OCI-LY7 (cell line): ENCODE measurements at places on chromosomes 1 and 21.

DNA sequence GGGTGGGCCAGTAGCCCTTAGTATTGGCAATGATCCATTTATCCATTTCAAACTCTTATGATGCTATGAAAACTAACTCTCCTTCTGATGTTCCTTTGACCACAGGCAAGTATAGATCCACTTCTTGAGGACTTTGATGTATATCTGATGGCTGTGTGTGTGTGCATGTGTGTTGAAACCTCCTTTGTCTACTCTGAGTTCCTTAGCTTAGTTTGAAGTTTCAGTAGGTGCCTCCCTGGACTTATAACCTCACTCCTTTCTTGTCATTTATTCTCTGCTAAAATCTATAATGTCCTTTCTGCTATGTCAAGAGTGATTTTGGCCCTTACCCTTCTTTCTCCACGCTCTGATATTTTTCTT lies 409.3 kb downstream of the PRDM2 start:
- no peak for DNase-seq

- DNase-seq = no peak
Observed at GRCh38 chr1:36408479-36408878, 10.8 kb upstream of the LSM10 start.

- DNase-seq = no peak
Observed at GRCh38 chr1:245575710-245576109, 420.9 kb downstream of the KIF26B start.

DNA sequence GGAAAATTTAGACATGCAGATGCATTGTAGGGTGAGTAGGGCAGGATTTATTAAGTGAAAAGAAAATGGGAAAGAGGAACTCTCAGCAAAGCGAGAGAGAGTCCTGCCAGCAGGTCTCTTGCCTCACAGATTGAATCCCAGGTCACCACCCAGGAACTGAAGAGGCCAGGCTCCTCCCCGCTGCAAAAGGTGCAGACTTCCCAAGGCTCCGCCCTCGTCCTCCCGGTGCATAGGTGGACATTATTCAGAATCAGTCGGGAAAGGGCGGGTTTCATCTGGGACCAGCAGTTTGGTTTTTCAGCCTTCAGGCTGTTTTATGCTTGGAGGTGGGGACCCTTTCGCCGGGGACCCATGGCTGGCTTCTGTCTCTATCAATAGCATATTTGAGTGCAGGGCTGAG lies 41.6 kb upstream of the APP start:
- no peak for DNase-seq

- DNase-seq = no peak
Observed at GRCh38 chr1:31434979-31435378, 22.0 kb downstream of the SERINC2 start.

GRCh38 chr21:44074315-44074958 lies 32.8 kb upstream of the PWP2 start:
- no peak for DNase-seq

DNA sequence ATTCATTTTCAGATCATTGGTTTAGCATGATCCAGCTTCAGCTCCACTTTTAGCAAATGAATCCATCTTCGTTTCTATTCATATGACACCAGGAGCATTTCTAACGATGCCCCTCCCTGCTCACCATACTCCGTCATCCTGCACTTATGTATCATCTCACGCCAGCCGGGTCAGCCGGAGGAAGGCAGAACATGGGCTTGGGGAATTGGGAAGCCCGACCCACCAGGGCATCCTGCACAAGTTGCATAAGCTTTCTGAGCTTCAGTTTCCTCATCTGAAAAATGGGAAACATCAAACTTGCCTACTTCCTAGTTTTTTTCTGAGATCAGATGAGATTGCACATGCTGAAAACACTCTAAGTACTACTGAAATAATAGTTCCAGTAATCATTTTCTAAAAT lies 194.7 kb downstream of the AK5 start:
- no peak for DNase-seq

DNA sequence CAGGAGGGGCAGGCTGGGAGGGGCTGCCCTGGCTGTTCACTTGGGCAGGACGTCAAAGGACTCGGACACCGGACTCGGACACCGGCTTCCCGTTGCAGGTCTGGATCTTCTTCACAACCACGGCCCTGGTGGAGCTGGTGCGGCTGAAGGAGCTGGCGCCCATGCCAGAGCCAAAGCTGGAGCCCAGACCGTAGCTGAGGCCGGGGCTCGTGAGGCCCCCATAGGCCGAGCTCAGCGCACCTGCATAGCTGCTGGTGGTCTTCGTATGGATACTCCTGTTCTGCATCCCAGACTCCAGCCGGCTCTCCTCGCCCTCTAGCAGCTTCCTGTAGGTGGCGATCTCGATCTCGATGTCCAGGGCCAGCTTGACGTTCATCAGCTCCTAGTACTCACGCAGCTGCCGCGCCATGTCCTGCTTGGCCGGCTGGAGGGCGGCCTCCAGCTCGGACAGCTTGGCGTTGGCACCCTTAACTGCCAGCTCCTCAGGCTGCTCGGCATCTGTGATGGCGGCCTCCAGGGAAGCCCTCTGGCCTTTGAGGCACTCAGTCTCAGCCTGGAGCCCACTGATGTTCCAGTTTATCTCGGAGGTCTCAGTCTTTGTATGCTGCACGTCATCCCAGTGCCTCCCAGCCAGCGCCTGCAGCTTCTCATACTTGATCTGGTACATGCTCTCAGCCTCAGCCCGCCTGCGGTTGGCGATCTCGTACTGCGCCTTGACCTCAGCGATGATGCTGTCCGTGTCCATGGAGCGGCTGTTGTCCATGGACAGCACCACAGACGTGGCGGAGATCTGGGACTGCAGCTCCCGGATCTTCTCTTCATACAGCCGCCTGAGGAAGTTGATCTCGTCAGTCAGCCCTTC lies 15.1 kb upstream of the KLF17 start:
- DNase-seq = no peak

GRCh38 chr1:206709772-206710459 lies 25.2 kb downstream of the MAPKAPK2 start:
- DNase-seq = no peak

DNA sequence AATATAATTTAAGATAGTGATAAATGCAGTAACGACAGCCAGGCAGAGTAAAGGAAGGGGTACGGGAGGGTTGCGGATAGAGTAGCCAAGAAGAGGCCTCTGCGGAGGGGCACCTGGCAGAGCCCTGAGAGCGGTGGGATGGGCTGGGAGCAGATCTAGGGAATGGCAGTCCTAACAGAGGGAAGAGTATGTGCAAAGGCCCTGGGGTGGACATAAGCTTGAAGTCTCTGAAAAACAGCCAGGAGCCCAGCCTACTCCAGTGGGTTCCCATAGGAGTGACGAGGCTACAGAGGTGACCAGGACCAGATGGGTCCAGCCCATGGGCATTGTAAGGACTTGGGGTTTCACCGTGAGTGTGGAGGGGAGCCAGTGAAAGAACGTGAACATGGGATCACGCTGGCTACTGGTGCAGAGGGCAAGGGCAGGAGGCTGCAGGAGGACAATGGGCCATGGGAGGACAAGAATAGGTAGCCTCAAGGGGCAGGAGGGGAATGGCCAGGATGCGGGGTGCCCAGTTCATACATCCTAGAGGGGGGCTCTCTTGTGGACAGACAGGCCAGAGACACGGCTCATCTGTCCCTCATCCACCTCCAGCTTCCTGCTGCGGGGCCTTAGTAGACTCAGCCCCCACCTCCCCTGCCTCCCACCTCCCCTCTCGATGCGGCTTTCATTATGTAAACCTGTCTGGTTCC lies 185.7 kb upstream of the VAMP3 start:
- no peak for DNase-seq

DNA sequence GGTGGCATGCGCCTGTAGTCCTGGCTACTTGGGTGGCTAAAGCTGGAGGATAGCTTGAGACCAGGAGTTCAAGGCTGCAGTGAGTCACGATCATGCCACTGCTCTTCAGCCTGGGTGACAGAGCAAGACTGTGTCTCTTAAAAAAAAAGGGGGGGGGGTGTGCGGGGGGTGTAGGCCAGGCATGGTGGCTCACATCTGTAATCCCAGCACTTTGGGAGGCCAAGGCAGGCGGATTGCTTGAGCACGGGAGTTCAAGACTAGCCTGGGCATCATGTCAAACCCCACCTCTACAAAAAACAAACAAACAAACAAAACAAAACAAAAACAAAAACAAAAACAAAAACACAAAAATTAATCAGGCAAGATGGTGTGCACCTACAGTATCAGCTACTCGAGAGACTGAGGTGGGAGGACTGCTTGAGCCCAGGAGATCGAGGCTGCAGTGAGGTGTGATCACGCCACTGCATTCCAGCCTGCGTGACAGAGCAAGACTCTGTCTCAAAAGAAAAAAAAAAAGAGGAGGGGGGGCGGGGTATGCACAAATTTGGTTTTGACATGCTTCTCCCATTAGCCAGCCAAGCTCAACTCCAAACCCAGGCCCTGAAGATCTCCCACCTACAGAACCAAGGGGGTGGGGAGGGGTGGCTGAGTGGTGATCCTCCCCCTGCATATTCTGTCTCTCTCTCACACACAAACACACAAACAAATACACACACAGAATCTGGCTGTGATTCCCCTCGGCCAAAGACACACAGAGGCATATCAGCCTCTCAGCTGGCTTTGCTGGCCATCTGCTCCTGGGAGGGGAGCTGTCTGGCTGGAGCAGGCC lies 3.1 kb downstream of the PTAFR start:
- peak; percentile 36 for DNase-seq

- no peak for DNase-seq
Observed at GRCh38 chr1:216587715-216588114, 135.5 kb downstream of the ESRRG start.

DNA sequence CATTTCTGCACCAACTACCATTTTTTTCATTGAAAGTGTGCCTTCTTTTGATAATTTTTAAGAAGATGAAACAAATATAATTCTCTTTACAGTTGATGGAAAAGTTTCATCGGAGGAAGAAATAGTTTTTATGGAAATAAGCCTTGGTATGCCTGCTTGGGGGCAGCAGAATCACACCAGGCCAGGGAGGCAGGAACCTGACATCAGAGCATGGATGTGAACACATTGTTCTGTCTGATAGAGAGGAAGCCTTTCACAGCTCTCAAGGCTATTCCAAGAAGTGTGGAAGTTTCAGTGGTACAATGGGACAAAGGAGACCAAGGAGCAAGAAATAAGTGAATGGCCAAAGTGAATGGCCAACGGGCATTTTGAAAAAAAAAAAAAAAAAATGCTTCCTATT lies 162.2 kb upstream of the KCNK2 start:
- DNase-seq = no peak

DNA sequence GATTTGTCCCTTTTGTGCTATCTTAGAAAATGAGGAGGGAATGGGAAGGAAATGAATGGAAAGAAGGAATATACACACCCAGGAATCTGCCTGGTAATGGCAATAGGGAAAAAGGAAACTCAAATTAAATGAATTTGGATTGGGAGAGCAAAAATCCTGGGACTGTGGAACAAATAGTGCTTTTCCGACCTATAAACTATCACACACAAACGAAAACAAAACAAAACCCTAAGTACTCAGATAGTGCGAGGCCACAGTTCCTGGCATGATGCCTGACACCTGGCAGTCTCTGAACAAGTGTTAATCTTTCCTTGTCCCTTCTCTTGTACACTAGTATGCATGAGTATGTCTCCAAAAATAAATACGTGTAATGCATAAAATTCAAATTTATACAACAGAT lies 319.8 kb upstream of the SPAG17 start:
- no peak for DNase-seq

GRCh38 chr1:205071801-205072200 lies 12.5 kb downstream of the TMEM81 start:
- DNase-seq = no peak

GRCh38 chr1:231522931-231523642 lies 5.4 kb upstream of the TSNAX start:
- DNase-seq = no peak

DNA sequence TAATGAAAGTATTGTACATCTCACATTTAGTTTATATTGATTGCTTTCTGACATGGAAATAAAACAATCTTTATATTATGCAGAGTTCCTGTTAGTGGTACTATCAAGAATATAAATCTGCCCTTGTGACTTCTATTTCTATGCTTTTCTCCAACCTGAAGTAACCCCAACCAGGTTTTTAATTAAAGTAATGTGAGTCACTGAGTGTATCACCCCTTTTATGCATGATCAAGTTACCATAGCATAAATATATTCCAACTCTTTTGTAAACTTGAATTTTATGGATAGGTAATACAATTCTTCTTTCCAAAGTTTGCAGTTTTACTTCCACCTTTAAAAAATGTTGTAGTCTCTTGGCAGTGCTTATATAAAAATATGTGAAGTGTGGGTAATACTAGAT lies 532.3 kb downstream of the USP25 start:
- no peak for DNase-seq

GRCh38 chr1:89454845-89455521 lies 69.6 kb upstream of the LRRC8B start:
- DNase-seq = peak; percentile 59

DNA sequence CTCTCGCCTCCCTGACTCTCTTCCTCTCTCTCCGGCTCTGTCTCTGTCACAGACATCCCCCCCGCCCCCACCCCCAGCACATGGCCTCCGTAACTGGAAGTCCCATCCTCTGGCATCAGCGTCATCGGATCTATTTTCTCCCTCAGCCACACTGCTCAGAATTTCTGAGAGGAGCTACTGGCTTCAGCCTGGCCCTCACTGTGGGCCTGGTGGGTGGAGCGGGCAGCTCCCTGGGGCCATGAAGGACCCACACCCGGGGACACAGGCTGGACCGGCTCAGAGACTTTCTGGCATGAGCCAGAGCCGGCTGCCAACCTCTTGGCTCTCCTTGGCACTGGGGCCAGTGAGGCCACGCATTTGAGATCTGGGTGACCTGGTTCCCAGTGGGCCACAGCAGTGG lies 61.2 kb upstream of the CASZ1 start:
- no peak for DNase-seq

DNA sequence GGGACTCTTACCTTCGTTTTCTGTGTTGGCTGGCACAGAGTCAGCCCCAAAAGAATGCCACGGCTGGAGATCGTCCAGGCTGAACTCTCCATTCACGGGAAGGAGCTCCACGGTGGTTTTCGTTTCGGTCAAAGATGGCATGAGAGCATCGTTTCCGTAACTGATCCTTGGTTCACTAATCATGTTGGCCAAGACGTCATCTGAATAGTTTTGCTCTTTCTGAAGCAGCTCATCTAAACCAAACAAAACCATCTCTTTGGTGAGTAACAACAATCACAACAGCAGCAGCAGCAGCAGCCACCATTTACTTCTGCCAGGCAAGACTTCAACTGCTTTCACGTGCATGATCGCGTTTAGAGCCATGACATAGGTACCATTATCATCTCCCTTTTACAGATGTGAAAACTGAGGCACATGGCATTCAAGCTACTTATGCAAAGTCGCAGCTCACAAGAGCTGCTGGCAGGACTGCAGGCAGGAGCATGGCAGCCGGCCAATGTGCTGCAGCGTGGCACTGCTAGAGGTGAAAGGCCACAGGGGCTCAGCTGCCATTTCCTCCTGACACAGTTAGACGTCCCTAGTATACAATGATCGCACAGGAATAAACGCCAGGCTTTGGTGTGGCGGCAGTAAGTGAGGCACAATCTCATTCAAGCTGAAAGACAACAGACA lies 177.1 kb downstream of the GABPA start:
- DNase-seq = no peak

- DNase-seq = no peak
Observed at GRCh38 chr21:44057055-44057454, 44.9 kb downstream of the TRAPPC10 start.

GRCh38 chr1:17409391-17409811 lies 30.1 kb downstream of the RCC2 start:
- no peak for DNase-seq

- peak; percentile 59 for DNase-seq
Observed at GRCh38 chr1:223845037-223845809, 524 bp downstream of the TP53BP2 start.
